Kidney capillary endothelial cell (primary cell): ENCODE measurements at places on chromosomes 4 and X.

- DNase-seq = no peak
Measured at GRCh38 chr4:31768756-31769155, 1048.6 kb downstream of the PCDH7 start.

DNA sequence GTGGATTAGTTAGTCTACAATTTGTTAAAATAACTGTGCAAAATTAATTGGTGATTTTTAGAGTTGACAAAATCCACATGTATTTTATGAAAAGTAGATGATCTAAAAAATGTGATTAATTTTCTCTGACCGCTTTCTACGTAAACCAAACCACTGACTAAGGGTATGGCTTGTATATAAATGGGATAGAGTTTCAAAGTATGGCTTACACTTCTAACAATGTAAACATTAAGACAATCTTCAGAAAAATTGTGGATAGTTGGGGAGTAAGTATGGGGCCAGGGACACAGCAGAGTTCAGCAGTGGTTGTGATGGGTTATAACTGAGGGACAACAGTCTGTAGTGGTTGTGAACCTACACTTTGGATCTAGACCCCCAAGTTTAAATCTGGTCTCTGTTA lies 39.8 kb downstream of the GABRA4 start:
- no peak for DNase-seq

DNA sequence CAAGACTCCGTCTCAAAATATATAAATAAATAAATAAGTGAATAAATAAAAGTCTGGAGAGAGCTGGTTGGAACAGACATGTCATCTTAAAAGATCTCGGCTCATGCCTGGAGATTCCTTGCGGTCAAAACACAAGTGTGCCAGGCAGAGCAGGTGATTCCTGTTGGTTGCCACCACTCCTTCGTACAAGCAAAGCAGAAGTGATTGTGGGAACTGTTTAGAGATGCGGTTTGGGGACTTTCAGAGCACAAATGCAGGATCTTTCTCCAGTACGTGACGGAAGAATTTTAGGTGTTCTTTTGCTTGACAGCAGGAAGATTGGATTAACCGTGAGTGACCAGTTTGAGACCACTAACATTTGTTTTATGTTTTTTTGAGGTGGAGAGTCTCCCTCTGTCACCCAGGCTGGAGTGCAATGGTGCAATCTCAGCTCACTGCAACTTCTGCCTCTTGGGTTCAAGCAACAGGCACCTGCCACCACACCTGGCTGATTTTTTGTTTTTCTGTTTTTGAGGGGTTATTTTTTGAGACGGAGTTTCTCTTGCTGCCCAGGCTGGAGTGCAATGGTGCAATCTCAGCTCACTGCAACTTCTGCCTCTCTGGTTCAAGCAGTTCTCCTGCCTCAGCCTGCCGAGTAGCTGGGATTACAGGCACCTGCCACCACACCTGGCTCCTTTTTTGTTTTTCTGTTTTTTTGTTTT lies 2.8 kb upstream of the CRLF2 start:
- DNase-seq = no peak

GRCh38 chrX:53746718-53747117 lies 60.2 kb upstream of the HUWE1 start:
- no peak for DNase-seq

DNA sequence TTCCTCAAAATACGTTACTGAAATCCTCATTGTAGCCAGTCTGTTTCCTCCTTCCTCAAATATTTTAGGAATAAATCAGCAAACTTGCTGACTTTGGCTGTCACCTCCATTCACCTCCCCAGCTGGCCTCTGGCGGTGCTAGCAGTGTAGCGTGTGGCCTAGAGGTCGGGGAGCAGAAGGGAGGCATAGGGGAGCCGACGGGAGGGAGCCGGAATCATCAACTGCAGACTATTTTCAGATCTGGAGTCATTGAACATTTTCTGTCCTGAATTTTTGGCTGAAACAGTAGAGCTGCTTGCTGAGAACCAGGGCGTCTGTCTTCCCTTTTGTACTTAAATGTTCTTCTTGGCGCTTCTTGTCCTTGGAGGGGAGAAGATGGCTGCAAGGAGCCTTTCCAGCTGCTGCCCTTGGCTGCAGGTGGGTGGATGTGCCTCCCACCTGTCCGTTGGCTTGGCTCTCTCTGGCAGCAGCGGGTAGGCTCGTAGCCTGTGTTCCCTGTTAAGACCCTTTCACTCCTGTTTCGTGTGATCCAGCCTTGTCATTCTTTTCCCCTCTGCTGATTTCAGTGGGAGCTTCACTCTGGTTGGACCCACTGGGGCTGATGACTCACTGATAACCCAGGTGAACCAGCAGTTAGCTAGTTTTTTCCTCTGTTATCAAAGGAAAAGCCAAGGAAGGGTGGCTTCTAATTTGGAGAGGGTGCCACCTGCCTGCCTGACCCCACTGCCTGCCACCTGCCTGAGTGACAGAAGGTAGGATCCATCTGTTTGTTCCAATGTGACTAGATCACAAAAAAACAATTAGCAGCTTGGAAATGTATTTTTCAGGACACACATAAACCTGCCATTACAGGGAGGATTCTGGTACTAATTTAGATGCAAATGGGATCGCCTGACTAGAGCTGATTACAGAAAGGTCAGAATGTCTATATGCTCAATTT lies 135.9 kb downstream of the GATB start:
- no peak for DNase-seq

GRCh38 chrX:107619885-107620322 lies 8.4 kb upstream of the PRPS1 start:
- no peak for DNase-seq

GRCh38 chr4:125359960-125360634 lies 45.3 kb downstream of the FAT4 start:
- no peak for DNase-seq

DNA sequence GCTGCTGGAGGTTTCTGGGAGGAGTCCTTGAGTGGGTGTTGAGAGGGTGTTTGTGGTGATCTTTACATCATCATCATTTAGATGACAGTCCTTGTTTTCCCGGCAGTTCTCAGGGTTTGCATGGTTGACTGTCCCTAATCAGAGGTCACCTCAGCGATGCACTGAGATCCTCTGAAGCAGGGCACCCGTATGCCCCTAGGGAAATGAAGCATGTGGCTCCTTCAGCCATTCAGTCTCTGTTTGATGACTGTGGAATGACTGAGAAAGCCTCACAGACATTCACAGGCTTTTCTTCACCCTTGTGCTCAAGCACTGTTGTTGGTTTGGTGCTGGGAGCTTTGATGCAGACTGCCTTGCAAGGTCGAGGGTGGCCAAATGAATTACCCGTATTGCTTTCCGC lies 474.7 kb downstream of the SPRY1 start:
- no peak for DNase-seq

- no peak for DNase-seq
Measured at GRCh38 chr4:26051240-26051639, 137.2 kb downstream of the SMIM20 start.

DNA sequence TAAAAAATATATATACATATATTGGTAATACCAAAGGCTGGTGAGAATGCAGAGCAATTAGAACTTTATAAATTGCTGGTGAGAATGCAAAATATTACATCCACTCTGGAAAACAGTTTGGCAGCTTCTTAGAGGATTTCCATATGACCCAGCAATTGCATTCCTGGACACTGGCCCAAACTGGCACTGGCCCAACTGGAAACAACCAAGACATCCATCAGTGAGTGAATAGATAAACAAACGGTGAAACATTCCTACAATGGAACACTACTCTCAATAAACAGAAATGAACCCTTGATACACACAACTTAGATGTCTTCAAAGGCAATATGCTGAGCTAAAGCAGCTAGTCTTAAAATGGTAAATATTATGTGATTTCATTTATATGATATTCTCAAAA lies 524.2 kb downstream of the IQCM start:
- no peak for DNase-seq

DNA sequence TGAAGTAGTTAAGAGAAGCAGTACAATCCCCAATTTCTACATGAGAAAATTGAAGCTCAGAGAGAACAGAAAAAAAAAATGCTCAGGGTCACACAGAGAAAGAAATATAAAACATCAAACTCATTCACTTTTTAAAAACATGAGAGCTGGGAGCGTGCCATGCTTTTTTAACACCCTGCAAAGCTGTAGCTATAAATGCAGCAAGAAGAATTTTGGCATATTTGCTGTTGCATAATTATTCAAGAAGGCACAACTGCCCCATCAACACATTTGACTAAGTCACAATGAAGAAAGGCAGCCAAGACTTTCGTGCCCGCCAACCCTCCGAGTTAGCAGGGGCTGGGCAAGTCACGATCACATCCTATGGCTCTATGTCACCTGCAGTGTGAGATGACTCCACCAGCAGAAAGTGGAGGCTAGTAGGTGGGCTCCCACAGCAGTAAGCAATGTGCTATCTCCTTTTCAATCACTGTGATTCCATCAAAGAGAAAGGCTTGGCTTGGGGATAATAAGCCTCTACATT lies 214.8 kb downstream of the DHX15 start:
- no peak for DNase-seq

DNA sequence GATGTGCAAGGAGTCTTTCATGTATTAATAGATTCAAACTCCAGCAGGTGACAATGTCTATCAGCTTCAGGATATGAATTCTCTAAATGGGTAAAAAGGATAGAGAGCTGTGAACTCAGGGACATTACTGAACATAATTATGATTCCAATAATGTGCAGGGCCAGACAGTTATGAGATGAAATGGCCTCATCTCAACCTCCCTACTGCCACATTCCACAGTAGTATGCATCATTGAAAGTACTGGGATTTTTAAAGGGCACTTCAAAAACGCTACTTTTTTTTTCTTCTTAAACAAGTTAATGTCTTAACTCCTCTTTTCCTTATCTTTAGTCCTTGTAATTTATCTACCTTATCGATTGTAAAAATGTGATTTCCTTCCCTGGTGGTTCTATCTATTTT lies 202.0 kb downstream of the APBB2 start:
- DNase-seq = no peak
